ENCODE measurements at places on chromosomes 7 and 10.
A peak's percentile ranks its signal among the peaks of the same experiment; 100 is the strongest.

DNA sequence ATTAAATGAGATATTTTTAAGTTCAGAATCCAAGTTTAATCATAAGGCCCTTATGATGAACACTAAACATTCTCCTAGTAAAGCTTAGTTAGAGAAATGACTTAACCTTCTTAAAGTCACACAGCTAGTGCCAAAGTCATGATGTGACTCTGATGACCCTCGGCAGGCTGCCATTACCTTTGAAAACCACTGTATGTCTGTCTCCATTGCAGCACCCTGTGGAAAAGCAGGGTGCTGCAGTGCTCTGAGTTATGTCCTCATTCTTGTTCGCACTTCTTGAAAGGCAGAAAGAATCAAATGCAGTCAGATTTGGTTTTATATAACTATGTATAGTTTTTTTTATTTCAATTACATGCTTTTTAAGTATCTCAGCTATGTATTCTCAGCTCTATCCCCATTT lies 105.0 kb downstream of the PHTF2 start:
- DNase-seq: no peak

- DNase-seq: no peak
Observed at GRCh38 chr7:79590916-79591623, 137.6 kb upstream of the MAGI2 start.

GRCh38 chr10:58755340-58755610 lies 242.6 kb downstream of the BICC1 start:
- no peak for DNase-seq

- peak; percentile 31 for DNase-seq
Observed at GRCh38 chr10:133124357-133125211, 35.4 kb upstream of the KNDC1 start.
